Frontal cortex (tissue), 4 donors: ENCODE measurements at places on chromosomes 11 and 22. TPM values are rescaled to one million over a fixed set of nuclear protein-coding genes. Genes with fewer than 3 reads are reported as not detected.

GRCh38 chr11:61007956-61008896 is 36.7 kb downstream of the CD6 start:
- DNase-seq: peak; percentile 42

Gene CCDC116
- not detected for total RNA-seq

Gene TRIM29
- total RNA-seq: not detected

DNA sequence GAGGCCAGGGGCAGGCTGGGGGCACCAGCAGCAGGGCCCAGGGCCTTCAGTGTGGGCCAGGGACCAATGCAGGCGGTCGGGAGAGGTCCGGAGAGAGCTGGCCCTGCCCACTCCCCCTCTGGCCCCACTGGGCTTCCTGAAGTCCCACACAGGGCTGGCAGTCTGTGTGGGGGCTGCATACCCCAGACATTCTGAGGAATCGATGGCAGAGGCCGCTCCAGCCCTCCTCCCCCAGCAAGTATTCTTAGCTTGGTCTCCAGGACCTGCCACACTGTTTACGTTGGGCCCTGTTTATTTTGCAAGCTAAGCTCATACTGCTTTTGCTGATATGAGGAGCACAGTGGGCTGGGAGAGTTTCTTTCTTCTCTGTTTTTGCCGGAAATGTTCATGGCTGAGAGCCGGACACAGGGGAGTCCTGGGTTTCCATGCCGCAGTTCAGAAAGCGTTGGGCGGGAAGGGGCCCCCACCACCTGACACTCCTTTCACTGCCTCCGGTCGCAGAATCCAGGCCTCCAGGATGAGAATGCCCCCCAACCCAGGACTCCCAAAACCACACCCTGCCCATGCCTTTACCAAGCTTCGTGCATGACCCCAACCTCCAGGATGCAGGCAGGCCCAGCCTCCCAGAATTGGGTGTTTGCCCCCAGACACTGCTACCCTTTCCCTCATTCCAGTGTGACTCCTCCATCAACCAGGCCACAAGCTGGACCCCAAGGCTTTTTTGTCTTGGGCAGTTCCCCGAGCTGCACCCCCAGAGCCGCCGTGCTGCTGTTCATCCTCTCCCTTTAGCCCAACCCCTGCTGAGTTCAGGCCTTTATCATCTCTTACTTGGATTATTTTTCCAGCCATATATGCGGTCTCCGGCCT is 81.8 kb upstream of the KCNQ1OT1 start:
- DNase-seq: no peak

GRCh38 chr11:68889948-68890446 is 13.6 kb downstream of the MRPL21 start:
- no peak for DNase-seq

DNA sequence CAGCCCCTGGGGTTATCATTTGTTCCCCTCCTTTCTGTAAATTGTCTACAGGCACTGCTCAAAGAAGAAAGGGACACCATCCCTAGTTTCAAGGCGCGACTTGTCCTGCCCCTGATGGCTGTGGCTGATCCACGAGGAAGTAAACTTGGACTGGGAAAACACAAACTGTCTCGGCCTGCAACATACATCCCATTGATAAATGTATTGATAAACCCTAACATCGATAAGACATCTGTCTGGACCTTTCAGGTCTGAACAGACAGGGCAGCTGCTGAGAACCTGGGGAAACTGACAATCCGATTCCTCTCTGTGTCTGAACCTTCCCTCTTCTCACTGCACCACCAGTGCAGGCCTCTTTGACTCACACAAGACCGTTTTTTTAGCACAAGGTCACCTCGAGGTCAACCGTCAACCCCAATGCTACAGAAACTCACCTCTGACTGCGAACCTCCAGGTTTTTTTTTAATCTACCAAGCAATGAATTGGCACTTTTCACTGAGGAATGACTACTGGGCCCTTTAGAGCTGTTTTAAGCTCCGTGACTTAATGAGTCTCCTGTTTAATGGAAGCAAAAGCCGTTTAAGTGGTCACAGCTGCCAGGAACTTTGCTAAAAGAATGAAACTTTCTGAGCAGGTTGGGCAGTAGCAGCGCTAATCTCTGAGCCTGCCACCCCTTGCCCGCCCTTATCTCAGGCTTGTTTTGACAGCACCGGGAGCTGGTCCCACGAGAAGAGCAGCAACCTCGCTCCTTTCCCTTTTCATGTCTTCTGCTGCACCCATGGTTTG is 203.8 kb upstream of the TMEM45B start:
- no peak for DNase-seq

DNA sequence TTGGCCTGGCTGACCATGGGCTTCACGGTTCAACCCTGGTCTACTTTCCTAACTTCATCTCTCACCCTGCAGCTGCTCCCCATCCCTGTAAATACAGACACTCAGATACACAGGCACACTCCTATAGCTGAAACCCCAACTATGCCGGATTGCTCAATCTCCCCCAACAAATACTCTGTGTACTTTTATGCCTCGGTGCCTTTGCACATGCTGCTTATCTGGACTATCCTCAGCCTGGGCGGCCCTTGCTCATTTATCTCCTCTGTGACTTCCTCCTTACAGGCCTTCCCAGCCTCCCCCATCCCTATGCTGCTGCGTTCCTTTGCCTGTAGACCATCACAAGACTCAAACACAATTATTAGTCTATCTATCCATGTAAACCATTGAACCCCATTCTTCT is 76.6 kb downstream of the PKNOX2 start:
- no peak for DNase-seq

DNA sequence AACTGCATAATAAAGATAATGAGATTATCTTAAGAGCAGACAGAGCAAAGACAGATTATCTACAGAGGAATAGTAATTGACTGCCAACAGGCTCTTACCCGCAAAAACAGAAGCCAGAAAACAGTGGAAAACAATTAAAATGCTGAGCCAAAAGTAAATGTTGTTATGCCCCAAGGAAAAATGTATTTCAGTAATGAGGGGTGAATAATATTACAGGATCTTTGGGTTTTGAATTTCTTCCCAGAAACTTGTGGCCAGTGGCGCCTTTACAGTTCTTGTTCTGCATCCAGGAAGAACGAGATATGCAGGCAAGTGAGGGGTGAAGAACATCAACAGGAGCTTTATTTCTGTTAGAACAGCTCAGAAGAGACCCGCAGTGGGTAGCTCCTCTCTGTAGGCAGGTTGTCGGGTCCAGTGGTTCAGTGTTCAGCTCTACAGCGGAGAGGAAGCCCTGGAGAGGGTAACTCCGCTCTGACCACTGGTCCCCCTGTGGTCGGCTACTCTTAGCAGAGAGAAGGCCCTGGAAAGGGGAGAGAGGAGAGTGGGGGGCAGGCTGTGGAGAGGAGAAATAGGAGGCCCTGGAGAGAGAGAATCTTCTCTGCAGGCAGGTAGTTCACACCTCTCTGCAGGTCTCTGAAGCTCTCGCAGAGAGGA is 51.8 kb upstream of the SC5D start:
- no peak for DNase-seq

Gene EXPH5
- under 0.01 TPM for total RNA-seq

Gene C11orf21
- total RNA-seq: under 0.01 TPM

GRCh38 chr11:17389957-17390649 is 1.6 kb upstream of the KCNJ11 start:
- DNase-seq: no peak

DNA sequence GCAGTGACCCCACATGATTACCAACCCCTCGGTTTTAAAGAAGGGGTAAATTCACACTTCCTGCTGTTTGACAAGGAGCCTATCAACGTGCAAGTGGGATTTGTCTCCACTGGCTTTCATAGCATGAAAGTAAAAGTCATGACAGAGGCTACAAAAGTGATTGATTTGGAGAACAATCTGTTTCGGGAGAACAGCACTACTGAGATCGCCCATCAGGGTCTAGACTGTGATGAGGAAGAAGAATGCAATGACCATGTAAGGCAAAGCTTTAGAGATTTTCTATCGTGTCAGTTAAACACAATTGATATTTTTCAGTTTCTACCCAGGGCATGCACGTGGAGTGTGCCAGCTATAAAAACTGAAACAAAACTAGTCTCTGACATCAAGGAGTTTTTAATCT is 41.7 kb downstream of the HORMAD2 start:
- no peak for DNase-seq

- no peak for DNase-seq
Measured at GRCh38 chr11:86370171-86370570, 4.5 kb upstream of the CCDC81 start.

Gene FBLN1
- 25.7 TPM for total RNA-seq

DNA sequence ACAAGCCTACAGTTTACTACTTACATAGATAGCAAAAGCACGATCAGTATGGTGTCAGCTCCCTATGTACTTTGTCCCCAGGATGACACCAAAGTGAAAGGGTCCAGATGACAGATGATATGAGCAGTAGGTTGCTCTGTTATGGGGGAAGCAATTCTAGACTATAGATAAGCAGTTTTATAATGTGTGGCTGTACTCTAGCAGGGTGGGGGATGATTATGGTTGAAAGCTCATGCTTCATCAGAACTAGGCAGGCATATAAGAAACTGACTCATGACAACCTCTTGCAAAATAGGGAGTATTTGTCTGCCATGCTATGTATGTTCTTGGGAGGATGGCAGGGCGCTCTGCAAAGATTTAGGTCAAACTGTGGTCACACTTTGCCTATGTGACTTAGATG is 158.2 kb upstream of the ZBED5 start:
- DNase-seq: no peak
